WTC11 (cell line): ENCODE measurements at places on chromosomes 3 and 15. TPM values are rescaled to one million over a fixed set of nuclear protein-coding genes. Genes with fewer than 3 reads are reported as not detected.
A peak's percentile ranks its signal among the peaks of the same experiment; 100 is the strongest.

Gene GP5
- 0.09 to 0.16 TPM (median 0.11 TPM) in 3 replicates for total RNA-seq

Gene PRR20G
- 0.18 TPM in 1 of 3 replicates, not detected in the others for total RNA-seq

Gene ALPK3
- 16.5 to 23.0 TPM (median 20.9 TPM) in 3 replicates for total RNA-seq

Gene CEMIP
- 0.57 to 1.2 TPM (median 0.87 TPM) in 3 replicates for total RNA-seq

Gene HCN4
- 8.6 to 10.5 TPM (median 9.0 TPM) in 3 replicates for total RNA-seq

Gene ASB14
- not detected in 3 replicates for total RNA-seq

Gene DUOXA2
- total RNA-seq, result 0.11 TPM in 1 of 3 replicates, not detected in the others

Gene CADM2
- 18.8 to 24.1 TPM (median 21.3 TPM) in 3 replicates for total RNA-seq

Gene GLT8D1
- total RNA-seq, result 41.2 to 46.0 TPM (median 43.8 TPM) in 3 replicates

Gene GPR156
- total RNA-seq, result 0.72 to 1.8 TPM (median 1.5 TPM) in 3 replicates

Gene C3orf52
- total RNA-seq, result 10.2 to 14.3 TPM (median 10.3 TPM) in 3 replicates

Gene TUSC7
- not detected in 3 replicates for total RNA-seq

Gene CACNA1D
- 1.8 to 3.6 TPM (median 2.3 TPM) in 3 replicates for total RNA-seq

Gene FOXL2
- 0.82 to 1.6 TPM (median 1.4 TPM) in 3 replicates for total RNA-seq

Gene SNTN
- not detected in 3 replicates for total RNA-seq

- H3K27me3 ChIP-seq, result no peaks in the 10 kb centered on the region; the same call in 1 of the 2 replicates
- DNase-seq, result no peak
- no peak overlapping the region for H3K4me3 ChIP-seq
- peaks cover 55% of the 10 kb centered on the region for H3K4me1 ChIP-seq
These were observed 190.4 kb downstream of the MEGF11 start for GRCh38 chr15:66063147-66063546.

GRCh38 chr15:36294359-36294758 is 285.1 kb upstream of the CDIN1 start:
- H3K4me3 ChIP-seq, result peak overlapping the region; percentile 19; the same call in 1 of the 2 replicates
- no peak overlapping the region for H3K27ac ChIP-seq
- H3K36me3 ChIP-seq, result no peaks in the 10 kb centered on the region
- H3K4me1 ChIP-seq, result peaks cover 44% of the 10 kb centered on the region
- no peak for DNase-seq

GRCh38 chr3:53226142-53226840 is 29.5 kb downstream of the TKT start:
- H3K4me1 ChIP-seq, result peaks cover 5% of the 10 kb centered on the region
- H3K27me3 ChIP-seq, result no peaks in the 10 kb centered on the region
- peaks cover 74% of the 10 kb centered on the region for H3K36me3 ChIP-seq
- no peak overlapping the region for H3K4me3 ChIP-seq

DNA sequence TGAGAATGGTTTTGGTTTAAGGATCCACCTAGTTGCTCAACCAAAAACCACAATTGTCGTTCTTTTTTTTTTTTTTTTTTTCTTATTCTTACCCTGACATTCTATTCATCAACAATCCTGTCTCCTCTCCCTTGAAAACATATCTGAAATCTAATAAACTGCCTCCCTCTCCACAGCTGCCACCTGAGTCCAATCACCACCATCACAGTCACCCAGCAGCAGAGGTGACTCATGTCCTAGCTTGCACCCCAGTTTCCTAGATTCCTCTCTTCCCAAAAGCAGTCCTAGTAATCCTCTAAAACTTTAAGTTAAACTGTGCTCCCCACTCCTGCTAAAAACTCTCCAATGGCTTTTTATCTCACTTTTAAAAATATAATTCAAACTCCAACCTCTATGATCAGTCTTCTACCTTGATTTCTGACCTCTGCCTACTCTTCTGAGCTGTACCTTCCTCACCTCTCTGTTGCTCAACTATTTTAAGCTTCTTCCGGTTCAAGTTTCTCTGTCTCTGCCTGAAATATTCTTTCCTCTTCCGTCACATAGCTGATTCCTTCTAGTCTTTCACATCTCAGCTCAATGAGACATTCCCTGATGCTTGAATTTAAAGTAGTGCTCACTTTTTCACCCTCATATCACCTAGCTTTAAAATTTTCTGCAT is 33.7 kb upstream of the RBMS3 start:
- no peaks in the 10 kb centered on the region for H3K27me3 ChIP-seq
- DNase-seq, result no peak
- H3K36me3 ChIP-seq, result no peaks in the 10 kb centered on the region
- peaks cover 8% of the 10 kb centered on the region; the same call in 1 of the 2 replicates for H3K4me1 ChIP-seq

- no peaks in the 10 kb centered on the region for H3K27me3 ChIP-seq
- H3K4me1 ChIP-seq, result peaks cover 37% of the 10 kb centered on the region
- H3K4me3 ChIP-seq, result 0 out of 2 replicates have a peak overlapping the region, but pooled peaks have one; percentile 1
- DNase-seq, result no peak
These were observed 384.3 kb downstream of the ROBO1 start for GRCh38 chr3:79383402-79384012.

- DNase-seq, result no peak
- no peaks in the 10 kb centered on the region for H3K36me3 ChIP-seq
- no peak overlapping the region for H3K4me3 ChIP-seq
These were observed 15.0 kb upstream of the TBL1XR1 start for GRCh38 chr3:177212278-177212610.

DNA sequence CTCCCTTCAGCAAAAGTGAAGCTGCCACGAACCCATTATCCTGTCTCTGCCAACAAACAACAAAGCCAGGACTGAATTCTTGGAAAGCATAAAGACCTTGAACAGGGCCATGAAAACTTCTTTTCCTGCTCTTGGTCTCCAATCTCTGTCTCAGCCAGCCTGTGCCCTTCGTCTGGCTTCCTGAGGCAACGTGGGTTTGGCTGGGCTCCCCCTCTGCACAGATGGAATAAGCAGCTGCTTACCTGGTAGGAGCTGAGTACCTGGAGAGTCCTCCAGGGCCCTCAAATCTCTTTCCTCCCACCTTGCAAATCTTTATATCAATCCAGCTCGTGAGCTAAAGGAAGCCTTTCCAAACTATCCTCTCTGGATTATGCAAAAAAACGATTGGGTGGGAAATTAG is 97.6 kb upstream of the PSMD6 start:
- H3K4me1 ChIP-seq, result no peaks in the 10 kb centered on the region
- DNase-seq, result no peak
- peaks cover 8% of the 10 kb centered on the region for H3K36me3 ChIP-seq
- H3K27ac ChIP-seq, result no peak overlapping the region
- H3K27me3 ChIP-seq, result no peaks in the 10 kb centered on the region

DNA sequence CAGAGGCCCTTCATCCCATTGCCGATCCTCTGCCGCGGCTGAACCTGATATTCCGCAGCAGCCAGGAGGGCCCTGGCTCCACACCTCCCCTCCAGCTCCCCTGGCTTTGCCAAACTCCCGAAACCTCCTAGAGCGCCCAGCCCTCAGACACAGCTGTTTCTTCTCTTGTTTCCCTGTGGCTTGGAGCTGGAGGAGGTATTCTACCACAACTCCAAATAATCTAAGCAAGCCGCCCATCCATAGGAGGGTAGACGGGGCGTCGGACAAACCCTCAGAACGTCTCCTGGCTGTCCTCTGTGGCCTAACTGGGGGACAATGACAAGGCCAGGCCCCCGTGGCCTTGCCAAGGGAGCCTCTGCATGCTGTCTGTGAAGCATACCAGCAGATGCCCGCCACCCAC is 10.4 kb downstream of the PLA2G4D start:
- H3K36me3 ChIP-seq, result no peaks in the 10 kb centered on the region
- no peak overlapping the region for H3K27ac ChIP-seq
- H3K4me1 ChIP-seq, result peaks cover 32% of the 10 kb centered on the region
- H3K4me3 ChIP-seq, result no peak overlapping the region

DNA sequence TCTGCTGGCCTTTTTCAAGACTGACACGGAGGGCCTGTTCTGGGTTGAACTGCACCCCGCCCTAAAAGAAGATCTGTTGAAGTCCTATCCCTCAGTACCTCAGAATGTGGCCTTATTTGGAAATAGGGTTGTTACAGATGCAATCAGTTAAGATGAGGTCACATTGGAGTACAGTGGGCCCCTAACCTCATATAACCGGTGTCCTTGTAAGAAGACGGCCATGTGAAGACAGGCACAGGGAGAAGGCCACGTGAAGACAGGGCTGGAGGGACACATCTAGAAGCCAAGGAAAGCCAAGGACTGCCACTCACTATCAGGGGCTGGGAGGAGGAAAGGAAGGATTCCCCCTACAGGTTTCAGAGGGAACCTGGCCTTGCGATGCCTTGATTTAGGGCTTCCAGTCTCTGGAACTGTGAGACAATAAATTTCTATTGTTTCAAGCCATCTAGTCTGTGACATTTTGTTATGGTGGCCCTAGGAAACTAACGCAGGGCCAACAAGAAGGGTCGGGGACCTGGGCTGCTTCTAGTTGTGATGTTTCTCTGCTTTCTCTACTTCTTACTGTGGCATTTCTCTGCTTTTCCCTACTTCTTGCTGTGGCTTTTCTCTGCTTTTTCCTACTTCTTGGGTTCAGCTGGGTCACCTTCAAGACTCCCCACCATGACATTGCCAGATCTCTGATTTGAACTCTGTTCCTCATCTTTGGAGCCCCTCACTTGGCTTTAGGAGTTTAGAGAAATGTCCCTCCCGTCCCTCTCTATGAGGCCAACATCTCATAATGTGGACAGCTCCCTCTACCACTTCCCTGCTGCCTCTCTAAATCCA is 4.8 kb upstream of the CCDC174 start:
- H3K4me3 ChIP-seq, result no peak overlapping the region
- peaks cover 22% of the 10 kb centered on the region for H3K27me3 ChIP-seq
- no peaks in the 10 kb centered on the region for H3K36me3 ChIP-seq

GRCh38 chr3:143771939-143772338 is 76.3 kb downstream of the SLC9A9 start:
- DNase-seq, result no peak
- H3K27ac ChIP-seq, result no peak overlapping the region
- H3K4me3 ChIP-seq, result no peak overlapping the region
- no peaks in the 10 kb centered on the region for H3K27me3 ChIP-seq

- no peaks in the 10 kb centered on the region for H3K27me3 ChIP-seq
- no peak overlapping the region for H3K27ac ChIP-seq
- DNase-seq, result no peak
- no peak overlapping the region for H3K4me3 ChIP-seq
These were observed 730.8 kb upstream of the EPHA6 start for GRCh38 chr3:96083610-96084009.

GRCh38 chr15:35768949-35769348 is 223.0 kb upstream of the DPH6 start:
- no peaks in the 10 kb centered on the region for H3K36me3 ChIP-seq
- H3K4me1 ChIP-seq, result peaks cover 7% of the 10 kb centered on the region; the same call in 1 of the 2 replicates
- H3K27ac ChIP-seq, result no peak overlapping the region
- H3K27me3 ChIP-seq, result no peaks in the 10 kb centered on the region
- H3K4me3 ChIP-seq, result no peak overlapping the region
- DNase-seq, result no peak

GRCh38 chr15:73921254-73921925 is 4.9 kb upstream of the LOXL1 start:
- no peak for DNase-seq
- H3K27me3 ChIP-seq, result peaks cover 9% of the 10 kb centered on the region
- peaks cover 53% of the 10 kb centered on the region for H3K4me1 ChIP-seq
- peaks cover 20% of the 10 kb centered on the region for H3K36me3 ChIP-seq

DNA sequence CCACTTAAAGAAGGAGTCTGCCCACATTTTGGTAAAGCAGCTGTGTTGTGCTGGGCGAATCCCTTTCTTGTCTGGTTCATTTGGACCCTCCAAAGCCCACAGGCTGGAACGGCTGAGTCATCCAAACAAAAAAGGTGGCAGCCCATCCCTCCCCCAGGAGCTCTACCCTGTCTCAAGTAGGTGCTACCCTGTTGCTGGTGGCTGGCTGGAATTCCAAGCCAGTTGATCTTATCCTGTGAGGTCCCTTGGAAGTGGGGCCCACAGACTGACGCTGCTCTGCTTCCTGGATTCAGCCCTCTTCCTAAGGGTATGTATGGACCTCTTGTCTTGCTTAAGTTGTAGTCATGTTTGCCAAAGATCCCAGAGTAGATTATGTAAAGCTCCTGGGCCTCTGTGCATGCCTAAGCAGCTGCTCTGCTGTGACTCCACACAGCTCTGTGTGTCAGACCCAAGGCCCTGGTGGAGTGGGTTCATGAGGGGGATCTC is 44.5 kb downstream of the CCR1 start:
- H3K4me3 ChIP-seq, result no peak overlapping the region
- DNase-seq, result no peak
- H3K4me1 ChIP-seq, result peaks cover 3% of the 10 kb centered on the region
- H3K27ac ChIP-seq, result no peak overlapping the region
- H3K27me3 ChIP-seq, result peaks cover 9% of the 10 kb centered on the region
